ENCODE measurements at places on chromosomes 16 and 17.

GRCh38 chr17:63946440-63947363, 14.6 kb upstream of the CD79B start:
- no peak for DNase-seq

GRCh38 chr17:55546991-55547664, 35.9 kb upstream of the SMIM36 start:
- no peak for DNase-seq

DNA sequence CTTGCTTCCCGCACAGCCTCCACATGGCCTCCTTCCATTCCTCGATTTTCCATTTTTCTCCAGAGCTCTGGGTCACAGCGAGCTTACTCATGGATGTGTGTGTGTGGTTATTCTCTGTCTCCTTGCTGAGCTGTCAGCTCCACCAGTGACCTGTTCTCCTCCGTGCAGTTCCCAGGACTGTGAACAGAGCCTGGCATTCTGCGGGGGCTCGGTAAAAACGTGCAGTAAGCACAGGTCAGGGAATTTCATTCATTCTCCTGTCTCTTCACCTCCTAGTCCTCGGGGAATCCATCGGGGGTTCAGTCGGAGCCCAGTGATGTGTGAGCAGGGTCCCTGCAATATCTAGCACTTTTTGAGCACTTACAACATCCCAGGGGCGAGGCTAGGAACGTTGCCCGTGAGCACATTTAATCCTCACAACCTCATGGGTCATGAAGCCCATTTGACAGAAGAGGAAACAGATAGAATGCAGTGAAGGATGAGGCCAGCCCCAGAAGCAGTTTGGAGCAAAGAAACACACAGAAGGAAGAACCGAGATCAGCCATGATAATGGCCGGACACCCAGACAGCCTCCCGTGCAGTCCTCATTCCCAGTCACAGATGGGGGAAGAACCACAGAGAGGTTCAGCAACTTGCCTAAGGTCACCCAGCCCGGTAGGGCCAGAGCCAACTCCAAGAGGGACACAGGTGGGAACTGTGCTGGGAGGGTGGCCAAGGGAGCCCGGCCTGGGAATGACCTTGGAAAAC, 183.2 kb upstream of the GSE1 start:
- DNase-seq = no peak

DNA sequence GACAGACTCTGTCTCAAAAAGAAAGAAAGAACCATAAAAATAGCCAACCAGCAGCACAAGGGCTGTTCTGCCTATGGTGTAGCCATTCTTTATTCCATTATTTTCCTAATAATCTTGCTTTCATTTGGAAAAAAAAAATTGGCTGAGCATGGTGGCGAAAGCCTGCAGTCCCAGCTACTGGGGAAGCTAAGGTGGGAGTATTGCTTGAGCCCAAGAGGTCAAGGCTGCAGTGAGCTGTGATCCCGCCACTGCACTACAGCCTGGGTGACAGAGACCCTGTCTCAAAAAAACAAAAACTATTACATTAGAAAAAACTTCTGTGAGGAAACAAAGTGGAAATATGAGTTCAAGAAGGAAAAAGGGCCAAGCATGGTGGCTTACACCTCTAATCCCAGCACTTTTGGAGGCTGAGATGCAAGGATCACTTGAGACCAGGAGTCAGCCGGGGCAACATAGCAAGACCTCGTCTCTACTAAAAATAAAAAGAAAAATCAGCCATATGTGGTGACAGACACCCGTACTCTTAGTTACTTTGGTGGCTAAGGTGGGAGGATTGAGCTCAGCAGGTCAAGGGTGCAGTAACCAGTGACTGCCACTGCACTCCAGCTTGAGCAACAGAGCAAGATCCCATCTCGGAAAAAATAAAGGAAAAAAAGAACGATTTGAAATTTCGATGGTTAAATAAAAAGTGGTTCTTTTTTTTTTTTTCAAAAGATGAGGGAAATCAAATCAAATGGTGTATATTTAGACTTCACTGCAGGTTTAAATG, 2.5 kb downstream of the DCAKD start:
- no peak for DNase-seq

- peak; percentile 84 for DNase-seq
These were observed 100.9 kb downstream of the PARN start for GRCh38 chr16:14529010-14529669.

DNA sequence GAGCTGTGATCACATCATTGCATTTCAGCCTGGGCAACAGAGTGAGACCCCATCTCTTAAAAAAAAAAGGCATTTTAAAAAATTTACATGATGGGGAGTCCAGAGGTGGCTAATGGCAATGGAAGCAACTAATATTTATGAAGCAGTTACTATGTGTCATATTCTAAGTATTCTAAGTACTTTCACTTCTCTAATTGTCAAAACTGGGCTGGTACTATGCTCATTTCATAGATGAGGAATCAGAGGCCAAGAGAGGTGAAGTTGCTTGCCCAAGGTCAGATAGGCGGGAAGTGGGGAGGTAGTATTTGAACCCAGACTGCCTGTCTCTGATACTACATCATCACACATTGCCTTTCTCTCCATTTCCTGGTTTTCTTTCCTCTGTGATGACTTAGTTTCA, 50.7 kb downstream of the SLC5A11 start:
- no peak for DNase-seq

GRCh38 chr17:8443756-8444155, 8.1 kb downstream of the NDEL1 start:
- DNase-seq = no peak

DNA sequence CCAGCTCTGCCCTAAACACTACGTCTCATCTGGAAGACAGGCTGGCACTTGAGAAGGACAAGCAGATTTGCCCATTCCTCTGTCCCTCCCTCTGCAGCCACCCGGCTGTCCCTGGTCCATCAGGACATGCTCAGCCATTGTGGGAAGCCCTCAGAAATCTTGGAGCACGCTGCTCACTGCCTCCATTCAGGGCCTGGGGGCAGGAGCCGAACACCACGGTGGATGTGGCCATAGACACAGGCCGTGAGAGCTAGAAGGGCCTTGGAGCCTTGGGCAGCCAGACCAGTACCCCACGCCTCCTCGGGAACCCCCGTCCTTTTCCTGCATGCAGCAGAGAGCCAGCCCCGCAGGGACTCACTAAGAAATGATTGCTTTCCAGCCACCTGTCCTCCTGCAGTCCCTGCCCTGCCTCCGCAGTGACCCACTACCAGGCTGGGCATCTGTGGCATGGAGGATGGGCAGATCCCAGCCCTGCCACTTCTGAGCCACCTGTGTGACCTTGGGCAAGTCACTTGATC, 3.4 kb downstream of the DOC2A start:
- DNase-seq = no peak

DNA sequence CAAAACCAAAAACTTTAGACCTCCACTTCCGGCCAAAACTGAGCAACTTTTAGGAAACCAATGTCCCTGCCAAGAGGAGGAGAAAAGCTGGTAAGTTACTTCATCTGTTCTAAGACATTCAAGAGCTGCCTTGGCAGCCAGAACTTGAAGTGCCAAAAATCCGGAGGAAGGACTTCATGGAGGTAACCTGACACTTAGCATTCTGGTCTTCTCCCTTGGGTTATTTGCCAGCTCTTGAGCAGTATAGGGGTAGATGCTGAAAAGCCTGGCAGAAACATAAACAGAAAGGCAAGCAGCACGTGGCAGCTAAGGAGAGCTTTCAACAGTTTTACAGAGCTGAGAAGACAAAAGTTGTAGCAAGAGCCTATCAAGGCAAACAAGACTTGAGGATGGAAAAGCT, 53.2 kb downstream of the CDYL2 start:
- DNase-seq = no peak

DNA sequence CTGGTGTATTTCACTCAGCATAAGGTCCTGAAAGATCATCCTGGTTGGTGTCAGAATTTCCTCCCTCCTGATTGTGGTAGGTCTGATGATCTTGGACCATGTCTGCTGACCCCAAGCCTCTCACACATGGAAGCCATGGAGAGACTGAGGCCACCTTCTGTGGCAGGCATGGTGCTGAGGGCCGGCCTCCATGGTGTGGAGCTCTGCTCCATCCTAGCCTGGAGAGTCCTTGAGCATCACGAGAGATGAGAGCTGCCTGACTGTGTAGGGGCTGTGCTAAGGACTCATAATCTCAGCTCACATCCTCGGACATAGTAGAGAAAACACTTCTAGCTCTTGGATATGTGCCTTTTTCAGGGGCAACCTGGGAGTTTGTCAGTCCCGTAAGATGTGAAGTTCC, 40.6 kb downstream of the MPRIP start:
- no peak for DNase-seq

GRCh38 chr16:48194828-48195556, 39.2 kb upstream of the ABCC12 start:
- DNase-seq = no peak

- DNase-seq = no peak
These were observed 137.0 kb upstream of the TP53TG3D start for GRCh38 chr16:32116080-32116479.

GRCh38 chr16:88653596-88654362, 2.9 kb upstream of the CYBA start:
- DNase-seq = no peak

GRCh38 chr16:57374067-57374534, 1.8 kb downstream of the CX3CL1 start:
- DNase-seq = peak; percentile 27

- no peak for DNase-seq
These were observed 45.4 kb downstream of the CFDP1 start for GRCh38 chr16:75387951-75388350.

DNA sequence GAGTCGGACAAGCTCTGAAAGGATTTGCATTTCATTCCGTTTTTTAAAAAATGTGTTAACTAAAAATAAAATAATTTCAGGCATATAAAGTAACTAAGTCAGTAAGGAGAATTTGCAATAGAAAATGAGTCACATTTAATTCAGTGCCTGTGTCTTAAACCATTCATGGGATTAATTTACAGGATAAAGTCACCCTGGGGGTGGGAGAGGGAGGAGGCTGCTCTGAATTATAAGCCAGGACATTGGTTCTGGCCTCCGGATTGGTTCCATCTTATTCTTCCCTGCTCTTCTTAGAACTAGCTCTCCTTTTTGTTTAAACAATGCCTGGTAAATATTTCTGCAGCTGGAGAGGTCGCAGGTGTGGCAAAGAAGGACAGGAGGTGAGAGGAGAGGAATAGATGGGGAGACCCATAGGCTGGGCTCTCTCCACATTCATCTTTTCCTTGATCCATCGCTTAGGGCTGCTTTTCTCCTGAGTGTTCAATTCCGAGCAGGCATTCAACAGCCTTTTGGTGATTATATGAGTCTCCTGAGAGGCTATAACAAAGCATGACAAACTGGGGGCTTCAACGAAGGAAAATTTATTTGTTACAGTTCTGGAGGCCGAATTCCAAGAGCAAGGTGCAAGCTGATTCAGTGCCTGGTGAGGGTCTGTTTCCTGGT, 319.2 kb downstream of the PHKB start:
- DNase-seq = no peak

GRCh38 chr17:4490637-4491061, 8.0 kb upstream of the SPNS2 start:
- DNase-seq = no peak

DNA sequence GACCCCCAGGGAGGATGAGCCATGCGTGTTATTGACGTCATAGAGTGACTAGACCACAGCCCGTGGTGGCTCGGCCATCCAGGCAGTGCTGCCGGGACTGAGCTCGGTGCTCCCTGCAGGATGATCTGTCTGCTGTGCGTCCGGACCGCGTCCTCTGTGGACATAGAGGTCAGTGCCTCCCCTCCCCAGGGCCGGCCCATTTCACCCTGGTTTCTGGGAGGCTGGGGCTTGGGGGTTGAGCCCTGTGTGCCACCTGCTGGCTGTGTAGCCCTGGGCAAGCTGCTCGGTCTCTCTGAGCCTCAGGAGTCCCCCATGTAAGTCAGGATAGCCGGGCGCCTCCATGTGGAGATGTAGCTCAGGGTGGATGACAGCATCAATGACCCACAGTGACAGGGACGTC, 8.3 kb downstream of the TSC2 start:
- no peak for DNase-seq

GRCh38 chr16:15032547-15033308, 23.1 kb downstream of the NTAN1 start:
- no peak for DNase-seq

DNA sequence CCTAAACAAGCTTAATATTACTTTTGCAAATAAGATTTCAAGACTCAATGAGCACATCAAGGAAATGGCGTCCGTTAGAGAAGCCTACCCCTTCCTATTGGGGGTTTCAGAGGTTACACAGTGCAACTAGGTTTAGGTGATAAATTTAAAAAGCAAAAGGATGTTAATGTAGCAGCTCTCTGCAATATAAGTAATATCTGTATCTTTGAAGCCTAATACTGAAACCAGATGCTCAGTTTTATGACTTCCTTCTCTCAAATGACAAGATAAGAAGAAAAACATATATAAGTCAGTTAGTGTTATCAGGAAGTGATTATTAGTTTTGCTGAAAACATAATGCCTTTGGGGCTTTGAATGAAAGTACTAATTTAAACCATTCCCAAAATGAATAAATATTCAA, 54.3 kb upstream of the MED13 start:
- DNase-seq = no peak

DNA sequence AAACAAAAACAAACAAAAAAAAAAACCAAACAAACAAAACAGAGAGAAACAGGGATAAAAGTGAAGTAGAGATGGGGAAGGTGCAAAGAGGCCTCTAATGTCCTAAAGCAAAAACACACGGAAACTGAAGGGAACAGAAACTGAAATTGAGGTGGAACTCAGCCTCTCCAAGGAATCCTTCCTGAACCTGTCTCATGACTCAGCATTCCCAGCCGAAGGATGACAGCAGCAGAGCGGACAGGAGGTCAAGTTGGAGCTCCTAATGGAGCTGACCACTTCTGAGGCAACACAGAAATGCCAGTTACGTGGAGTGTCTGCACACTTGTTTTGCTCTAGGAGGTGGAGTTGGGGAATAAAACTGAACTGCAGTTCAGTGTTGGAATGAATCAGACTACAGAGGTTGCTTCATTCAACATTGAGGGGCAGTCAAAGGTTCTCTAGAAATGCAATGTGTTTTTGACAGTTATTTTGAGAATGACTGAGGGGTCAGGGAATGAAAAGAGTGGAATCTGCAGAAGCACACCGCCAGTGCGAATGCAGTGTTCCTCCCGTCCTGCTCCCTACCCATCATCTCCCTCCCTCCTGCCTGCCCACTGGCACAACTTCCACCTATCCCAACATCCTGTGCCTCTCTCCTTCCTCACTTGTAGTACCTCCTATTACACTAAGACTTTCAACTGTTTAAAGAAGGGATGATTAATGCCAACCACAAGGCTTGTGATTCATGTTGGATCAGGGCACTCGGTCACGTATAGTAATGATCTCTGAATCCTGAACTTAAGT, 6.3 kb downstream of the UBE2O start:
- peak; percentile 80 for DNase-seq

DNA sequence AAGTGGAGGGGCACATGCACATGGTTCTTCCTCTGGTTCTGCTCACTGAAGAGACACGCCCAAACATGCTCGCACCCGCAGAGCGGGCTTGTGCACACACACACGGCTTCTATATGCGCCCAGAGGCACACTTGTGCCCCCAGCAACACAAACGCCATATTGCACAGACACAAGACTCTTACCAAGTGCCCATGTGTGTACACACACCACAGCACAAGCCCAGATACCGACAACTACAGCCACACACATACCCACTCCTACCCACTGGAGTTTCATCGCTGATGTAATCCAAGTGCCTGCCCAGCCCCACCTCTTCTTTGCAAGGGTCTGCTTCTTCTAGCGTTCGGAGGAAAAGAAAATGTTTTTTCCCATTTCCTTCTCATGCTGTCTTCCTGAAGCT, 6.5 kb upstream of the PRR29 start:
- no peak for DNase-seq

- no peak for DNase-seq
These were observed 685.3 kb downstream of the WWOX start for GRCh38 chr16:78784771-78785170.

All from RKO (cell line).